SK-MEL-5 (cell line): ENCODE measurements at places on chromosomes 6 and 20. TPM values are rescaled to one million over a fixed set of nuclear protein-coding genes. Genes with fewer than 3 reads are reported as not detected.

FAXC gene
- 26.0 and 27.7 TPM in 2 replicates for total RNA-seq

DNA sequence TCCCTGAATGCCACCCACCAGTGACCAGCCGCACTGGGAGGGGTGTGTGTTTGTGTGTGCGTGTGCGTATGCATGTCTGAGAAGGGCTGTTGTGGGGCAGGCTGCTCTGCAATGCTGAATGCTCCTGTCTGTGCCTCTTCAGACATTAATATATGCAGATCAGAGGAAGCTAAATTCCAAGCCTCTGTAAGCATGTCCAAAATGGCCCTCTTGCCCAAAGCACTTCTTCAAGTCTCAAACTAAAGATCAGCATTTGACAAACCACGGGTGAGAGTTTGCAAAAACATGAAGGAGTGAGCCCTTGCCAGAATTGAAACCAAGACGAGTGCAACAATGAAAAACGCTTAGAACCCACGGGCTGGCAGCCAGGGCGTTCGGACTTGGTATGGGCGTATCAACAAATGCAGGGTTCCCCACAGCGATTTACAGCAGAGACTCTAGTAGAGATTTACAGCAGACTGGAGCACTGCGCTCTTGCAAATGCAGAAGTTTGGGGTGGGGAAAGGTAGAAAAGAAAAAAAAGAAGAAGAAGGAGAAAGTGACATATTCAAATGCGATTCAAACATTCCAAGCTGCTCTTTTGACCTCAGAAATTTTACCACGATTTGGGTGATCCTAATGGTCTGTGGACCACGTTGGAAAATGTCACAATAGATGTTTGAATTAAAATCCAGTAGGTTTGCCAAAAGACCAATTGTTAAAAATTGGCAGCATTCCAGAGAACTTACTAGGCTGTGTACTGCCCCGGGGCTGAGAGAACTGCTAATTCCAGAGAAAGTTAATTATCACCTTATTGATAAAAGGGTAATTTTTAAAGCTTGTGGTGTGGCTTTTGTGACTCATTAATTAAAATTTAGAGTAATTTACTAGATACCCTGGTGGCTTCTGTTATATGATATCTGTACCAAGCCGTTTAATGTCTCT is 3.5 kb downstream of the SCML4 start:
- DNase-seq: peak; percentile 10

PRDM13 gene
- total RNA-seq: 2.6 and 3.5 TPM in 2 replicates

- DNase-seq: no peak
These were observed 14.1 kb downstream of the DAAM2 start for GRCh38 chr6:39806278-39806677.

SNAI1 gene
- total RNA-seq: 0.13 and 0.40 TPM in 2 replicates

DNA sequence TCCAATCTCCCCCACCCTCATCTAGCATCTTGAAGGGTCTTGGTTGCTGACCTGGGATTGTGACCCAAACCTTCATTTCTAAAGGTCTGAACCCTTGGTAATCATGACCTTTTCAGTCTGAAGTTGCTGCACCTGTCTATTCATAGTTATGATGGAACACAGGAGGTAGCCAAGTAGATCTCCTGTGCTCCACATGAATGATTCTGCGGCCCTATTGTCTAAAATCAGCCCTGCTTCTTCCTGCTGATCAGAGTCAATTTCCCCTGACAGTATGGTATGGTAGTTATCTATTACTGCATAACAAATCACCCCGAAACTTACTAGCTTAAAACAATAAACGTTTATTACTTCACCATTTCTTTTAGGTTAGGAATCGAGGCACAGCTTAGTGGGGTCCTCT is 9.0 kb downstream of the OR2B6 start:
- no peak for DNase-seq

DNA sequence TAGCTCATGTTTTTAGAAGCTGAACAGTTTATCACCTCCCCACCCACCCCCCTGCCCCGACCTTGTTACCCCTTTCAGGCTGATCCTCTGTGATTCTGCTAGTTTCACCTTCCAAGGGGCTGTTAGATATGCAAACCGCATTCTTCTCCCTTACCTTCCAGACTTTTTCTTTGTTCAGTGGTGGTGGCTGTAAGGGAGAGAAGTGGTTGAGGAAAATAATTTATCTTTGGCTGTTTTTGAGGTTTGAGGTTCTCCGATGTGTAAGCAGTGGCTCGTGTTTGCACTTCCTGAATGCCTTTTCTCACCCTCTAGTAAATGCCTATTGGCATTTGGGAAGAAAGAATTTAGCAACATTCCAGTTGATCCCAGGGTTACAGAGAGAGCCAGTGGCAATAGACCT is 69.4 kb upstream of the KCNG1 start:
- DNase-seq: no peak

DNA sequence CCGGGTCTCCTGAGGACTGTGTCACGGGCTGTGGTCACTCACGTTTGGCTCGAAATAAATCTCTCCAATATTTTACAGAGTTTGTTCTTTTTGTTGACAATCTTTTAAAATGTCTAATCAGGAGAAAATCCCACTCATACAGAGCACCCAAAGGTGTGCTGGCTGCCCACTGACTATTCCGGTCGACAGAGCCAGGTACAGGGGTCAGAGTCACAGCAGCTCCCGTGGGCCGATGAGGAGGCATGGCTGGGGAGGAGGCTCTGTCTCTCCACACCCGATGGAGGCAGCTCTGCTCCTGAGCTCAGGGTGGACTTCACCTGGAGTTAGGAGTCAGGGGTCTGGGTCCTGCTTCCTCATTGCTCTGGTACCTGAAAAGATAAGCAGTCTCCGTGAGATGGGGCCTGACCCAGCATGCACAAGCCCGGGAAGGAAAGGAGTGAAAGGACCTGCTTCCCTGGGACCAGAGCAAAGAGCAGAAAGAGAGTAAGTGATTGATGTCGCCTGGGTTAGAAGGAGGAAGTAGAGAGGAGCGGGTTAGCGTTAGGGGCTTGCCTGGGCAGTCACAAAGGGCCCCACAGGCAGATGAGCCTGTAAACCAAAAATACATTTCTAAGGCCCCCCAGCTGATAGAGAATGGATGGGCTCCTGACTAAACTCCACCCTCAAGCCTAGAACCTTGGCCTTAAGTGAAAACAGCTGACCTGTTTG is 53.5 kb upstream of the UNC93A start:
- DNase-seq: no peak

DNA sequence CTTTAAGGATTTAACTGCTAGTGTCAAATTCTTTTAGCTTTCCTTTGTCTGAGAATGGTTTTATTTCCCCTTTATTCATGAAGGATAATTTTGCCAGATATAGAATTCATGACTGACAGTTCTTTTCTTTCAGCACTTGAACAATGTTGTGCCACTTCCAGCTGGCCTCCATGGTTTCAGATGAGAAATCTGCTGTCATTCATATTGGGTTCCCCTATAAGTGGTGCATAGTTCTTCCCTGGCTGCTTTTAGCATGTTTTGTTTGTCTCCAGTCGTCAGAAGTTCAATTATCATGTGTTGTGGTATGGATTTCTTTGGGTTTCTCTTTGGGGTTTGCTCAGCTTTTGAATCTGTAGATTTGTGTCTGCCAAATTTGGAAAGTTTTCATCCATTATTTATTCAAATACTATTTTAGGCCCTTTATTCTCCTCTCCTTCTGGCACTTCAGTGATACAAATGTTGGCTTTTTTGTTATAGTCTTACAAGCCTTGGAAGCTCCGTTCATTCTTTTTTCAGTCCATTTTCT is 76.3 kb upstream of the TGM3 start:
- no peak for DNase-seq

GRCh38 chr6:12342664-12343063 is 52.5 kb downstream of the EDN1 start:
- DNase-seq: no peak

- DNase-seq: no peak
These were observed 82.1 kb downstream of the PSMG4 start for GRCh38 chr6:3340894-3341293.

CEP85L gene
- 12.1 and 16.5 TPM in 2 replicates for total RNA-seq

GRCh38 chr6:37121556-37121955 is 48.4 kb upstream of the PIM1 start:
- no peak for DNase-seq
